ENCODE measurements at places on chromosomes 4 and X.

DNA sequence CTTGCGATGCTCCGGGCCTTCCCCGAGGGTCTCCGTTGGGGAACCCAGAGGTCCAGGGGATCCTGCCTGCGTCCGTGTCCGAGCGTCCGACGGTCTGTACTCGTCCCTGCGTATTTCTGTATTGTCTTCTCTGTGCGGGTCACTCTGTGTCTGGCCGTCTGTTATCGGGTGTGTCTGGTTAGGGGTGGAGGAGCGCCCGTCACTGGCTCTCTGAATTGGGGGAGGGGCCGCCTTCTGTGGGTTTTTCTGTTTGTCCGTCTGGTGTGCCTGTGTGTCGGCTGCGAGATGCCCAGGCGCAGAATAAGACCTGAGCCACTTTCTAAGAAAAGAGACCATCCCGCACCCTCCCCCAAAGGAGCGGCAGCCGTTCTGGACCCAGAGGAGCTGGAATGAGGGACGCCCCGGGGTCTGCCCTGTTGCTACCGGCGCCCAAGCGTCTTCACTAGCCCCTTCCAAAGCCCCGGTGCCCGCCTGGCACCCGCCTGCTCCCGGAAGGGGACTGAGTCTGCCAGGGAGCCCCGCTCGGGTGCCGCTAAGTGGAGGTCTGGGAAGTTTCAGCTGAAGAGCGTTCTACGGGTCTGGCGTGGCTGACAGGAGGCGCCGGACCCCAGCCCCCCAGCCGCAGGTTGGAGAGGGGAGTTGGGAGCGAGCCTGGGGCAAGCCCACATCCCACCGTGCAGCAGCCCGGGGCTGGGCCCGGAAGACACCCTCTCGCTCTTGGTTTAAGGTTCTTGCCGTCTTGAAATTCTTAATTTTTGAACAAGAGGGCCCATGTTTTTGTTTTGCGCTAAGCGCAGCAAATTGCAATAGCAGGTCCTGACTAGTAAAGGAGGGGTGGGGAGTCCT, 1.0 kb upstream of the OTOP1 start:
- DNase-seq: no peak

DNA sequence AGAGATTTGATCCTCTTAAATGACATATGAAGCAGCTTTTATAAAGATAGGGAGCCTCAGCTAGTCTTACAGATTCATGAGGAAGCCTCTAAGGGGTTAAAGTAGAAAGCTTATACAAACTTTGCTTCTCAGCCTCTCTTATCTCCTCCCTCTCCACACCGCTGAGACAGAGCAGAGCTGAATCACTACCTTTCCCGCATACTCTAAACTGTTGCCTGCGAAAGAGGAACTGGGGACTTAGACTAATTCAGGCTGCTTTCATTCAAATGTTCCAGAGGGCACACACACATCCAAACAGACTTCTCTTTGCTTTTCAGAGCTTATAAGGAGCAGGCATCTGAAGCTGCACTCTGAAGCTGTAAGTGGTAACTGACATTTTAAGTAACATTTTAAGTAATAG, at the start of gene SERTM2:
SERTM2 (plus strand) TSS at position 169 of the 400 bp plus-strand sequence. CDS start 7,213 bp downstream, outside the sequence.
- no peak for DNase-seq

DNA sequence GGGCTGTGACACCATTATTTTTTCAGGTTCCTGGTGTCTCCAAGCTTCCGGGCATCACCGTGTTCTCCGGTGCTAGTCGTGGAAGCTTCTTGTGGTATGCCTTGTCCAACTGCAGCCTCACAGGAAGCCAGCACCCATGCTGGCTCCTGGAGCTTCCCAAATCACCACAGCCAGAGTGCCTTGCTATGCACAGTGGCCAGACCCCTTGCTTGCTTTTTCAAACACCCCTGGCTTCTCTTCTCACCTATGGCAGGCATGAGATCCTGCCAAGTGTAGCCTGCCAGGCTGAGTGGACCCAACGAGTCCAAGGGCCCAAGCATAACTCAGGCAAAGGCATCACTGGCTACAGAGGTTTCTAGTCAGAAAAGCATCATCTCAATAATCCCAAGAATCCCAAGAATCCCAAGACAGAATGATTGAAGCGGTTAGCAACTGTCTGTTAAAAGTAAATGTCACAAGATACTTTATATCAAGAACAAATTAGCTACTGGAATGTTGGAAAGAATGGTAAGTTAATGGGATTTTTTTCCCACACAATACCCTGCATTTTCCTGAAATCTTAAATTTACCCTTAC, 1522.9 kb downstream of the PCDH18 start:
- no peak for DNase-seq

GRCh38 chrX:35699642-35700041, 98.5 kb upstream of the MAGEB16 start:
- DNase-seq: no peak

- no peak for DNase-seq
These were observed 30.1 kb downstream of the MYOZ2 start for GRCh38 chr4:119165767-119166166.

DNA sequence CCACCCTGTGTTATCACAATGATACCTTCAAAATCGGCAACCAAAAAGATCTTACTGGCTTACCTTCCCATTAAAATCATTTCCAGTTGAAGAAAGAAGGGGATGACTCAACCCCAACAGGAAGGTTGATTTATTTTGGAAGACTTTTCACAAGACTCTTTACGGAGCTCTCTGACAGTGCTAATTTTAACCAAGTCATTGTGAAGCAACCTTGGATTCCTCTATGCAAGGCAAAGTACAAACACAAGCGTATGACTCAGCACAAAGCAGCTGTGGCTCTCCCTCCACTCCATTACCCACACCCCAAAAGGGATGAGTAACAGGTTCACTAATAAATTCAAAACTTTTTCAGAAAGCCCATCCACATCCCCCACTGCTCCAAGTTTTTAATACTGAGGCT, 213.8 kb upstream of the FGF13 start:
- DNase-seq: no peak

GRCh38 chrX:10380300-10380699, 223.5 kb downstream of the CLCN4 start:
- DNase-seq: no peak
